ENCODE measurements at places on chromosomes 3 and 15.

DNA sequence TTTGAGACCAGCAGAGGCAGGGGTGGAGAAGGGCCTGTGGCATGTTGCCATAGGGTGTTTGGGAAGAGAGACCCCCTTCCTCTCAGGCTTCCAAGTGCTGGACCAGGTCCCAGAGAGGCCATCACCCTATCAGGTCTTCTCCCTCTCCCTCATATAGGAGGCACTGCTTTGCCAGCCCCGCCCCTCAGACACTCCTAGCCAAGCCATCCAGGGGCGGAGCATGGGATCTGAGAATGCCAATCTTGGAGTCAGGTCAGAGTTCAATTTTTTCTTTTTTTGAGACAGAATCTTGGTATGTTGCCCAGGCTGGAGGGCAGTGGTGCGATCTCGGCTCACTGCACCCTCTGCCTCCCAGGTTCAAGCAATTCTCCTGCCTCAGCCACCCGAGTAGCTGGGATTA, 32.7 kb downstream of the CRABP1 start:
- DNase-seq = no peak

DNA sequence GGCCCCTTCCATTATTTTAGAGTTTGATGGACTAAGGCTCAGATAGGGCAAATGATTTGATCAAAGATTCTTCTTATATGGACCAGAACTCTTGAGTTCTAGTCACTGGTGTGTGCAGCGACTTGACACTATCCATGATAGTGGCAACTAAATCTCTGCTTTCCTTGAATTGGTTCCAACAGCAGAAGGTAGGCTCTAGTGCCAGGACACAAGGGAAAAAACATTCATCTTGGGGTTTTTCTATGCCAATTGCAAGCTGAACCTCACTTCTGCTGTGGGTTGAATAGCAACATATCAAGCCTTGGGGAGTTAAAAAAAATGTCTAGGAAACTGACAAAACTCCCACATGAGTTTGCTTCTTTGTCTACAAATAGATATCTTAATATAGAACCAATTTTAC, 35.1 kb downstream of the CTXND1 start:
- no peak for DNase-seq

DNA sequence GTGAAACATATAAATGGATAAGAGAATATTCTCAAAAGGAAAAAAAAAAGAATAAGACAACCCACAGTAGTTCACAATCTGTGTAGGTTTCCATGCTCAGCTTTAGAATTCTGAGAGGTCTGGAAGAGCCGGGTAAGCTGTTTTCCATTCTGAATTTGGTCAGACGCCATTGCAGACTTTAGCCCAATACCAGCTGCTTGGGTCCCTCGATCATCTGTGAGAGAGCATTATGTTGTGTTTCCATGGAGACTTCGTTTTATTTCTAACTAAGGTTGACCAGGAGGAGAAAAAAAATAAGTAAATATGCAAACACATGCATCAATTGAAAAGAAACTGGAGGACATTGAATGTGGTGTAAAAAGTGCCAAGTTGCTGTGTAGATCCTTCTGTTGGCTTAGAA, 25.5 kb downstream of the KCNAB1 start:
- no peak for DNase-seq

DNA sequence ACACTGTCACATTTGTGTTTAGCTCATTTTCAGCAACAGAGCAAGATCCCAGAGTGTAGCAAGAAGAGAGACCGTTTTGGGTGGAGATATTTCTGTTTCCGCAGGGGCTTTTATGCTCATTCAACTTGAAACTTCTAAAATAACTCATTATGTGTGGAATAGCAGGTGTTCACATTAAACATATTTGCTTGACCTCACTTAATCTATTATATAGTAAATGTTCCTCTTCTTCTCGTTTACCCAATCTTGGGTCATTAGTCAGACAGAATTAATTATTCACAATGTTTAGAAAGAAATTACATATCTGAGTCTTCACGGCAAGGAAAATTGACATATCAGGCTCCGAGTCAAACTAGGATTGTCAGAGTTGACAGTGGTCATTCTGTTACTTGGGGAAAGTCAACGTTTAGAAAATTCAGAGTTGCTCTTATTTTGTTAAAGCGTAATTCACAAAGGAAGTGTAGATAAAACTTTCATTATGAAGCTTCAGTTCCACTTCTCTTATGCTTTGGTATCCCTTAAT, 222.9 kb downstream of the TPRG1 start:
- no peak for DNase-seq

GRCh38 chr3:8441969-8442559, 59.6 kb upstream of the LMCD1 start:
- peak; percentile 56 for DNase-seq

GRCh38 chr15:75843678-75844581, 683 bp downstream of the UBE2Q2 start:
- DNase-seq = peak; percentile 66

DNA sequence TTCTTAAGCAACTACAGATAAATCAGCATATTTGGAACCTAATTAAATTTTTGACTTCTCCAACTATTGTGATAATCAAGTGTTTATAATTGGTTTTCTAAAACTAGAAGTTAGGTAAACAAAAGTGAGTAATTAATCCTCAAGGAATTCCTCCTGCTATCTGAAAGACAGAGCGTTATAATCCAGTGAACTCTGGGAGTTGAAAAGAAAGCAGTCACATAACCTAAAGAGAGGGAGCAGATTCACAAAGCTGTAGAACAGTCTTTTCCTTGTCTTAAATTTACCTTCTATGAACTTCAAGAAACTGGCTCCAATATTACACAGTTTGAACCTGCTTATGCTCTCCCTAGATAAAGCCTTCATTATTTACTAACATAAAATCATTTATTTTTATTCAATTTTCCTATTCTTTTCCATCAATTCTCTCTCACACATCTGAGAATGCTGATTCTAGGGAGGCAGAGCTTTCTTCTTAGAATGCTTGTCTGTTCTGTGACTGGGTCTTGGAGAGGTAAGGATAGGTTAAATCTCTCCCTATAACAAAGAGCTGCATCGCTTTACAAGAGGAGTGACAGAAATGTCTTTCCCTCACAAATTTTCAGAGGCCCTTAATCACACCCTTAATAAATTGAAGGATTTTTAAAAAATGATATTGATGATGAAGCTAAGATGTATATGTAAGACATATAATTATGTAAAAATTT, 132.8 kb downstream of the TUSC7 start:
- DNase-seq = no peak

GRCh38 chr3:42174679-42175385, 83.7 kb downstream of the TRAK1 start:
- no peak for DNase-seq

GRCh38 chr3:116001151-116001621, 377.9 kb downstream of the GAP43 start:
- no peak for DNase-seq

GRCh38 chr3:112411425-112411824, 78.5 kb downstream of the CD200 start:
- no peak for DNase-seq

- DNase-seq = no peak
Observed at GRCh38 chr3:134852893-134853351, 57.9 kb downstream of the EPHB1 start.

- no peak for DNase-seq
Observed at GRCh38 chr3:82636177-82636576, 874.7 kb upstream of the GBE1 start.

Measured in iris pigment epithelial cell (primary cell).